Hematopoietic multipotent progenitor cell treated with erythropoietin and hydrocortisone succinate and interleukin-3 and kit ligand, for 8 days (in vitro differentiated cells): ENCODE measurements at places on chromosomes 6 and 20.

DNA sequence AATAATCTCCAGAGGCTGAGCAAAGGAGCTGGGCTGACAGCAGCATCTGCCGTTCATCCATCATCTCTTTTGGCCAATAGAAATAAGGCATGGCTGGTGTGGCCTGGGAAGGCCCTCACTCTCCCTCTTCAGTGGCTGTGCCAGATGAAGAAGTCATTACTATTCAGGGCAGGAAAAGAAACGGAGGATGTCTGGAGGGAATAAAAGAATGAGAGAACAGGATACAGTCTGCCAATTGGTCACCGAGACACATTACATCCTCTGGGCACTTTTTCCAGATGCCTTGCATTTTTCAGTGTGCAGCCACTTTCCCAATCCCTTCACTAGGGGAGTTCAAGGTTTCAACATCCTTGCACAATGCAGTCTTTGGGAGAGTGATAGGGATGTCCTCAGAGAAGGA, 32.2 kb upstream of the VGLL2 start:
- DNase-seq, result no peak

GRCh38 chr6:129104560-129104959, 221.6 kb downstream of the LAMA2 start:
- no peak for DNase-seq

DNA sequence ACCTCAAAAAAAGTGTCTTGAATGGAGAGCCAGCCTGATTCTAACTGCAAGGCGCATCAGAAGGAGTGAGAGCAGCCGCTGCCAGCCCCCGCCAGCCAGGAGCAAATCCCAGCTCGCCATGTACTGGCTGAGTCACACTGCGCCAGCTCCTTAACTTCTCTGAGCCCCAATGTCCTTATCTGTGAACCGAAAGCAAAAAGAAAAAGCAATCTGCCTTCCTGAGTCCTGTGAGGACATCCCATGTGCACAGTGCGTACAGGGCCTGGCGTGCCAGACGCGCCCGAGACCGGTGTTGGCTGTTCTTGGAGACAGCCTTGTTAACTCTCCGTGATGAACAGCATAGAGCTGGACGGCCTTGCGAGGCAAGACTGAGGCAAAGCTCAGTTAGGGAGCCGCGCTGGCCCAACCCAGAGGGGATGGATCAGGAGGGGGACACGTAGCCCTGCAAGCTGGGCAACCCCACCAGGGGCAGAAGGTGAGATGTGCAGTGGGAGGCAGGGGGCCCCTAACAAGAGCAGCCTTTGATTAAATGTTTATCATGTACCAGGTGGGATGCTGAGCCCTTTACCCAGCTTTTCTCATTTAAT, 122.7 kb downstream of the AGPAT4 start:
- DNase-seq, result no peak

- no peak for DNase-seq
These were observed 58.4 kb upstream of the ARID1B start for GRCh38 chr6:156718647-156719394.

- DNase-seq, result peak; percentile 35
These were observed 133.6 kb upstream of the CITED2 start for GRCh38 chr6:139508023-139508422.

GRCh38 chr6:33820243-33820642, 16.4 kb upstream of the MLN start:
- no peak for DNase-seq

- peak; percentile 60 for DNase-seq
These were observed 260.0 kb downstream of the C6orf118 start for GRCh38 chr6:165049362-165049761.

GRCh38 chr20:49661560-49662329, 51.9 kb downstream of the B4GALT5 start:
- DNase-seq, result no peak

DNA sequence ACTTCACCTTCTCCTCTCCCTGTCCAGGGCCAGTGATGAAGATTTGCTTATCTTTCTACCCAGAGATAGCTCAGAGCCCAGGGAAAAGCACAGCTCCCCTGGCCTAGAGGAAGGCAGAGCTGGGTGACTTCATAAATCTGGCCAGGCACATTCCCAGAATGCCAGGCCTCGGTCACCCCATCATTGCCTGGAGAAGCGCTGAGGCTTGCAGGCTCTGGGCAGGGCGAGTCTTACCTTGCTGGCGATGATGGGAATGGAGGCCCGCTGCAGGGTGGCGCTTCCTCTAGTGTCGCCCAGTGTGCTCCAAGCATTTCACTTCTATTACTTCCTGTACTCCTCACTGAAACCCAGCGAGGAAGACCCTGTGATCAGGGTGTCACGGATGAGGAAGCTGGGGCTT, 60.1 kb downstream of the DAAM2 start:
- no peak for DNase-seq

DNA sequence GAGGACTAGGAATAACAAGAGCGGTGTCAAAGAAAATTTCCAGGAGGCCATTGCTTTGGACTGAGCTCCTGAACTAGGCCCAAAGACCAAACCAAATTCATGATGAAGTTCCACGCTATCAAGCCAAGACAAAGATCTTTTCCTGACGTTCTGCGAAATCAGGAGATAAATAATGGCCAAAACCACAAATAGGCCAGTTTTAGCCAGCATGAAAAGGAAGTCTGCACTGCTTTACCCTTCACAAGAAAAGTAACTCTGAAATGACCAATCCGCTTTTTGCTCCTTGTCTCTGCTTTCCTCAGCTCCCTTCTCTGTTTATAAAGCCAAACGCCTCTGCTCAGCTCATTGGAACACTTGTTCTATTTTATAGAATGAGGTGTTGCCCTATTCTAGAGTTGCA, 6.7 kb downstream of the NCOA5 start:
- no peak for DNase-seq

GRCh38 chr6:121499666-121500065, 64.2 kb downstream of the GJA1 start:
- no peak for DNase-seq

- DNase-seq, result no peak
These were observed 8.6 kb upstream of the NKAIN4 start for GRCh38 chr20:63262836-63263235.

GRCh38 chr20:49559411-49560081, 8.4 kb downstream of the PTGIS start:
- no peak for DNase-seq

DNA sequence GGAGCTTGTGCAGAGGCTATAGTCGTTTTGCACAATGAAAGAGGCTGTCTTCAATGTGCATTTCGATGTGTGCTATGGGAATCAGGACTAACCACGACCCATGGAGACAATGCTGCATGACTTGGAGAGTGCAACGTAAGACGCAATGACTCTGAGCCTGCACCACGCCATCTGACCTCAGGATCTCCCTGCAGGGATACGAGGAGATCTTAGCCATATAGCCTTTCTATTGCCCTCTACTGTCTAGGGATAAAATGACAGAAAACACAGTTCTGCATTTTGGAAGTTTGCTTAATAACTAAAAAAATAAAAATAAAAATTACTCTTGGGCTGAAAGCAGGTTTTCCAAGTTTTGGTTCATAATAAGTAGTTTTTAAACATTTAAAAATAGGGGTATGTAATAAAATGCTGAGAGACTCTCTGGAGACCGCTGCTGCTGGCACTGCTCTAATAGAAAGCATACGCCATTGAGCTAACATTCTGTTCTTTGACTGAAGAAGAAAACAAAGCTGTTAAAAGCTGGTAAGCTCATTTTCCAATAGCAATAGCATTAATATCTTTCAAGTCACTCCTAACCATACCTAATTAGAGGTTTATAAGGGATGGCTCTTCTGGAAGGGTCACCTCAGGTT, 87.2 kb downstream of the PDE7B start:
- peak; percentile 16 for DNase-seq

DNA sequence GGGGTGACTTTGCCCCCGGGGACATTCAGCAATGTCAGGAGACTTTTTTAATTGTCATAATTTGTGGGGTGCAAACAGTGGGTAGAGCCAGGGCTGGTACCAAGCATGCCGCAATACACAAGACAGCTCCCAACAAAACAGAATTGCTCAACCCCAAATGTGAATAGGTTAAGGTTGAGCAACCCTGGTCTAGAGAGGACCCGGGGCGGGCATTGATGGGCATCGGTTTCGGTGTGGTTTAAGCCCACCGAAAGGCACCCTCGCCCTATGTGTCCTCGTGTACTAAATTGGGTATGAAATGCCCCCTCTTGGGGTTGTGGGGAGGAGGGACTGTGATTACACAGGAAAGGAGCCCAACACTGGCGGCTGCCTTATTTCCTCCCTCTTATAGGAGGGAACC, 36.0 kb downstream of the KIAA1755 start:
- no peak for DNase-seq

DNA sequence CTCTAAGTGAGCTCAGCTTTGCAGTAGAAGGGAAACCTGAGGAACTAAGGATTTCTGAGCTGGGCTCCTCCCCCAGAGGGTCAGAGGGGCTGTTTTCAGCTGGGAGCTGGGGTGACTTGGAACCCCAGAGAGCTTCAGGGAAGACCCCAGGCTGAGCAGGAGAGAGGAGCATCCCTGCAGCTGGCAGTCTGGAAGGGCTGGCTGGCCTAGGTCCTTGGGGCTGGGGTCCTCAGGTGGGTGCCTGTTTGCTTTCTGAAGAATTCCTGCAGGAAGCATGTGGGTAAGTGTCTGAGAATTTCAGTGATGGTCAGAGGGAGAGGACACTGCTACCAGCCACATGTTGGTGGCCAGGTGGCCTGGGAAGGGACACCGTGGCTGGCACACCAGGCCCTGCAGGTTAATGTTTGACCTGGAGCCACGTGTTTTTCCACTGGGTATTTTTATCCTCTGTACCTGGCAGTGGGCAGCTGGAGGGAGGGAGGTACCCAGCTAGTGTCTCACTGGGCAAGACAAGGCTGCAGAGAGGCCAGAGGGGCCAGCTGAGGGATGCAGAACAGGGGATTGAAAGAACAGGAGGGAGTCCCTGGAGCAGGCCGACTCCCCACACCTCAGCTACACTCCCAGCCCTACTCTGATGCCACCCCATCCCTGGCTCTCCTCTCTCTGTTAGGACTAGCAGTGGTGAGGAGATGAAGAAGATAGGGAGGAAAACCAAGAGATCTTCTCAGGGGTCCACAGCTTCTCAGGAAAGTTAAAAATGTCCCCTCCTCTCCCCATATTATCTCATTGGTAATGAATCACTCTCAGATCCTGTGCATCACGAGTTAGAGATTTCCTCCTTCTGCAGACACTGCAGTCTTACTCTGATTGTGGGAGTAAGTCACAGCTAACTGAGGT, 143.6 kb downstream of the VEGFA start:
- DNase-seq, result no peak

GRCh38 chr6:40937491-40937890, 101.5 kb downstream of the UNC5CL start:
- DNase-seq, result no peak

GRCh38 chr20:14643146-14643545, 305.7 kb upstream of the FLRT3 start:
- no peak for DNase-seq

GRCh38 chr20:53652090-53652858, 58.6 kb upstream of the ZNF217 start:
- peak; percentile 54 for DNase-seq

GRCh38 chr6:98931696-98932095, 16.1 kb downstream of the FBXL4 start:
- DNase-seq, result no peak

DNA sequence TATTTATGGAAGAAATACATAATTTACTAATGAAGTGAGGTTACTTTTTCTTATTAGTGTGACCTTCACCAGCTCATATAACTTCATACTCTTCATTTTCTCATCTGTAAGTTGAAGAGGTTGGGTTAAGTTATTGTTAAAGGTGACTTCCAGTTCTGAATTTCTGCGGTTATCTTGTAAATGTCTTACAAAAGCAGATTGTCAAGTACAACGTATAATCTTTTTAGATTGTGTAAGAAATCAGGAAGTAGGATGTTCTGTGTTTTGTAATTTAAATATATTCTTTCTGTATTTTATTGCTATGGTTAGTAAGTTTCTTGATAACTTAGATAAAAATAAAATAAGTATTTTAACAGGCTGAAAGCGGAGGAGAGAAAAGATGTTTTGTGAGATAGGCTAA, 12.0 kb downstream of the WTAP start:
- DNase-seq, result no peak

- DNase-seq, result peak; percentile 5
These were observed 169.4 kb downstream of the TAF4 start for GRCh38 chr20:61896058-61896961.

DNA sequence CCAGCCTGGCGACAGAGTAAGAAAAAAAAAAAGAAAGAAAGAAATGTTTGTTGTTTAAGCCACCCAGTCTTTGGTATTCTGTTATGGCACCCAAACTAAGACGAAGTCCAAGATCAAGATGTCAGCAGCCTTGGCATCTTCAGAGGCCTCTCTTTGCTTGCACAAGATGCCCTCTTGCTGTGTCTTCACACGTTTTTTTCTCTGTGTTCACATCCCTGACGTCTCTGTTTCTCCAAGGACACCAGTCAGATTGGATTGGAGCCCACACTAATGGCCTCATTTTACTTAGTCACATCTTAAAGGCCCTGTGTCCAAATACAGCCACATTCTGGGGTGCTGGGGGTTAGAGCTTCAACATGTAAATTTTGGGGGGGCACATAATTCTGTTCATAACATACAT, 380.9 kb downstream of the GJA1 start:
- no peak for DNase-seq

DNA sequence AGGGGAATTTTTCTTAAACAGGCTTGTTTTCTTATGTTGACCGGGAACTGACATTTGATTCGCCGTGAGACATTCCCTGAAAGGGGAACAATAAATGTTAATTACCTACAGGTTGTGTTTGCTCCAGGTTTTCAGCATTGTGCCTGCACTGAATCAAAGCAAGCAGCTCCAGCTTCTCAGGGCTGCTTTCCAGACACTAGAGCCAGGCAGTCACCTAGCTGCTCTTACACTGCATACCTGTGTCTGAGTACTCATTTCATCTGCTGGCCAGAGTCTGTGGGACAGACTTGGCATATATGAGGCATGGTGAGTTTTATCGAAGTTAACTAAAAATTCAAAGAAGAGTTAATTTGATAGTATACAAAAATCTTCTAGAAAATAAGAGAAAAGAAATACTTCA, 951.8 kb upstream of the MAP3K7 start:
- no peak for DNase-seq

- DNase-seq, result no peak
These were observed 41.0 kb upstream of the TMEM217 start for GRCh38 chr6:37298958-37299357.

DNA sequence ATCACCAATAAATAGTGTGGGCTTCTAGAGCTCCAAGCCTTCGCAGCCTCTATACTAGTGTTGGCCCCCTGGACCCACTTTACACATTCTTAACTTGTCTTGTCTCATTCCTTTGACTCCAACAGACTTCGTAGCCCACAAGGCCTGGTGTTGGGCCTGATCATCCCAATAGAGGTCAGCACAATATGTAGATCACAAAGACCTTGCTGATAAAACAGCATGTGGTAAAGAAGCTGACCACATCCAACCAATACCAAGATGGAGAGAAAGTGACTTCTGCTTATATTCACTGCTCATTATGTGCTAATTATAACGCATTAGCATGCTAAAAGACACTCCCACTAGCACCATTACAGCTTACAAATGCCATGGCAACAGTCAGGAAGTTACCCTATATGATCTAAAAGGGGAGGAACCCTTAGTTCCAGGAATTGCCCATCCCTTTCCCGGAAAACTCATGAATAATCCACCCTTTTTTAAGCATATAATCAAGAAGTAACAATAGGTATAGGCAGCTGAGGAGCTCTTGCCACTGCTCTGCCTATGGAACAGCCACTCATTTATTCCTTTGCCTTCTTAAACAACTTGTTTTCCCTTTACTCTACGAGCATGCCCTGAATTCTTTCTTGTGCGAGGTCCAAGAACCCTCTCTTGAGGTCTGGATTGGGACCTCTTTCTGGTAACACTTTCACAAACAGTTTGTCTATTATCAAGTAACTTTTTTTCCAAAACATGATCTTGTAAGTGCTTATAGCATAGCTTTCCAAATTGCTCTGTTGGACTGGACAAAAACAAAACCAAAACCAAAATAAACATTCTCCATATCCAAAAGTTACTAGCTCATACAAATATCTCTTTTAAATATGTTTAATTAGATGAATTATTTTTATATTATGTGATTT, 54.6 kb upstream of the ECHDC1 start:
- peak; percentile 46 for DNase-seq
